HCEC 1CT (cell line): ENCODE measurements at places on chromosomes 12 and 14.
A peak's percentile ranks its signal among the peaks of the same experiment; 100 is the strongest.

GRCh38 chr12:104687823-104688573, 231.2 kb downstream of the CHST11 start:
- no peak for DNase-seq

DNA sequence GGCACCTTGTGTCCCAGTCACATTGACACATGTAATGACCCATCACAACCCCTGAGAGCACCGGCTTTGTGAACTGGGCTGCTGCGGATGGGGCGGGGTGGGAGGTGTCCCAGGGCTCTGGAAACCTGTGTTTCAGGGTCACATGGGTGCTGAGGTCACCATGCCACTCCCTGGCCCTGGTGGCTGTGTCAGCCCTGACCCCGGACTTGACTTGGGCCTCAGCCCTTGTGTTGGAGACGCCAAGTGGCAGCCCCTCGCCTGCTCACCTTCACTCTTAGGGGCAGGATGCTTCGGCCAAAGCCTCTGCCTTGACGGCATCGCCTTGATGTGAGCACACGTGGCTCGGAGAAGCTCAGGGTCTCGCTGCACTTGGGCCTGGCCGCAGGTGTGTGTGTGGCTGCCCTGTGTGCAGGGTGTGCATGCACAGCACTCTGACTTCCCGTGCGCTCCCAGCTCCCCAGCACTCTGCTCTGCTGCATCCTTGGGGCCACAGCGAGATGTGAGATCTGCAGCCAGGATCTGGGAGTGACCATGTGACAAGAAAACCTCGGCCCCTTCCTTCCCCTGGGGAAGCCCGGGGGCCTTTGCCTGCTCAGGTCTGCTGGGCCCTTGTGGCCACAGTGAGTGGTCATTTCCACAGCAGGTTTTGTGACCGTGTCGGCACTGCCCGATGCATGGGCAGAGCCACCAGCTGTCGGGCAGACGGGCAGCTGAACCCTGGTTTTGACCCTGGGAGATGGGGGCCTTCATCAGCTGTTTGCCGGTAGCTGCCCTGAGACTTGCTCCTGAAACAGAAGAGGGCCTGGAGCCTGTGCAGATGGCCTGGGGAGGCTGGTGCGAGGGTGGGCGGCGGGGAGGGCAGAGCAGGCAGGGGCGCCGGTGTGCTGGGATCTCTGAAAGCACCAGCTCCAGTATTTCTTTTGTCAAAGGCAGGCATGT, 167.4 kb downstream of the KIF26A start:
- DNase-seq: no peak

GRCh38 chr12:64258576-64258975, 36.5 kb upstream of the KICS2 start:
- no peak for DNase-seq

- DNase-seq: no peak
Measured at GRCh38 chr14:85909581-85909980, 379.6 kb downstream of the FLRT2 start.

GRCh38 chr12:26271889-26272492, 76.6 kb downstream of the SSPN start:
- no peak for DNase-seq

DNA sequence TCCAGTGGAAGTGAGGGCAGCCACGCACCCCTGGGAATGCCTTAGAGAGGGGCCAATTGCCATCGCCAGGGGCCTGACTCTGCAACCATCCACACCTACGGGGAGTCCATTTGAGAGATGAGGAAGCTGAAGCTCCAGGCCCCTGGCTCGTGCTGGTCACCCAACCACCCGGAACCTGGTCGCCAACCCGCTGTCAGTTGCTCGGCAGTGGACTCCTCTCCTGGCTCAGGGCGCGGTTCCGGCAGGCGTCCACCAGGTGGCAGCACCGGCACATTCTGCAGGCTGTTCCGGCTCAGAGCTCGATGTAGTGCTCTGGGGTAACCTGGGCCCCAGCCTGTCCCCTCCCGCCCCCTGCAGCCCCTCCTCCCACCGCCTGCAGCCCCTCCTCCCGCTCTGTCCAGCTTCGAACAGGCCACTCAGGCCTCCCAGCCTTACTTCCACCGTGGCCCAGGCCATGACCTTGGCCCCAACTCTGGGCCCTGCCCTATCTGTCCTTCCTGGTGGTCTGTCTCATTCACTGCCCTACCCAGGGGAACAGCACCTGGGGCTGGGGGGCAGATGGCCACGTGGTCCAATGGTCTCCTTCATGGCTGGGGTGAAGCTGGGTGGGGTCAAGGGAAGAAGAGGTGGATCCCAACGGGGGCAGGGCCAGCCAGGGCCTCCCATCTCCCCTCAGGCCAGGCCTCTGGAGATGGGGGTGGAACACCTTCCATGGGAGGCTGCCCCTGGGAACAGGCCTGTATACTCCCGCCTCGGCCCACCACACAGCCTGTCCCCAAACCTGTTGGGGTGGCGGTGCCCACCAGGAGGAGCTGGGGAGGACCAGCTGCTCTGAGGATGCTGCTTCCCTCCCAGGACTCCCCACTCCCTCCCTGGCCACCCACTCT, 15.7 kb downstream of the SIVA1 start:
- DNase-seq: peak; percentile 62

DNA sequence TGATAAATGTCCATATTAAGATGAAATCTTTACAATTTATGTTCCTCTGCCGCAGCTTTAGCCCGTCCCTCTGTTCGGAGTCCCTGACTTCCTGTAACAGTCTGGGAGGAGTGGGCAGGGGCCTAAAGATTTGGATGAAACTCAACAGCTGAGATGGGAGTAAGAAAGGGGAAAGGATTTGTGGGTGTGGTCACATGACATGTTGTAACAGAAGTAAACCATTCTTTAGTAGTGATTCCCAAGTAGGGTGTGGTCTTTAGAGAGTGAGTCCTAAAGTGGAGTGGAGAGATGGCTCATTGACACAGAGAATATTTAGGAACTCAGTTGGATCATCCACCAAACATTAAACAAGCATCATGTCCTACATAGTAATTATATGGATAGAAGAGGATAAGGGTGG, 12.9 kb downstream of the TMEM117 start:
- peak; percentile 4 for DNase-seq

DNA sequence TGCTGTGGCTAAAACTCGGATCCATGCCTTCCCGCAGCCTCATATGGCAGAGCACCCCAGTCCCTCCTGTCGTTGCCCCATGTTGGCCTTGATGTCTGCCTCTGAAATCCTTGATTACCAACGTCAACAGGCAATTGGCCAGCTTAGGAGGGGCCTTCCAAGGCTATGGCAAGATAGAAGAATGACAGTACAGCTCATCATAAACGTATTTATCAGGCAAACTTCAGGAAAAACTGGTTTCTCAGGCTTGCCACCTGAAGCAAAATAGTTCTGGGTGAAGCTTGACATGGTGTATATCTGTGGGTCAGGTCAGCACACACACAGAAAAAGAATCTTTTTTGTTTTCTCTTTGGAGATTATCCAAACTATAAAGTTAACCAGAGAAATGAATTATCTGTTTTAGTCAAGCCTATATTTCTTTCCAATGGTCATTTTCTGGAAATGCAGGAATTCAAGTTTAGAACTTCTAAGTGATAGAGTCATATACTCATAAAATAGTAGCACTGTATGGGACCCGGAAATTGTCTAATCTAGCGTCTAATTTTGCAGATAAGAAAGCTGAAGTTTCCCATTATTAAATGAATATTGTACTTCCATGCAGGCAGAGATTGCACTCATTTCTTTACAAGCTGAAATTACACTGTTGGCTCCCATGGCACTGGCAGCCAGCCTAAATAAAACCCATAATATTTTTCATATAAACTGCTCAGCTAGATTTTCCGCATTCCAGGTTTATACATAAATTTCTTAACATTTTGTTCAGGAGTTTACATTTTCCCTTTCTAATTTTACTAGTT, 24.4 kb upstream of the DUSP16 start:
- no peak for DNase-seq

GRCh38 chr14:76537906-76538647, 162.1 kb downstream of the ESRRB start:
- no peak for DNase-seq

DNA sequence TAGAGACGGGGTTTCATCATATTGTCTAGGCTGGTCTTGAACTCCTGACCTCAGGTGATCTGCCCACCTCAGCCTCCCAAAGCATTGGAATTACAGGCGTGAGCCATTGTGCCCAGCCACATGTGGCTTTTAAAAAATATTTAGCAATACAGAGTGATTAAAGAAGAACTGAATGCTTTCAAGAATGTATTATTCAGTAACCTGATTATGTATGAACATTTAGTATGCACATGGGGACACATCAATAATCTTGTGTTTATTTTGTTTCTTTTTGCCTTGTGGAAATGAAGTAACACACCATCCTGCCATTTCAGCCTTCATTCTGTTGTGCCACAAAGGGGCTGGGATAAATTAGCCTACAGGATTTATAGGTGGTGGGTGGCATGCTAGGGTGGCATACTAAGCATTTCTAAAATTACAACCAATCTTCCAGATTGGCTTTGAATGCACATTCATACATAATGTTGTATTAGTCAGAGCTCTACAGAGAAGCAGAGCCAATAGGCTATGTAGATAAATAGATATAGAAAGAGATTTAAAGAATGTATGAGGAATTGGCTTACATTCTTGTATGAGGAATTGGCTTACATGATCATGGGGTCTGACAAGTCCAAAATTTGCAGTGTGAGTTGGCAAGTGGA, 25.5 kb upstream of the TXNRD1 start:
- DNase-seq: peak; percentile 24
